ENCODE measurements at places on chromosomes 2 and 18. TPM values are rescaled to one million over a fixed set of nuclear protein-coding genes. Genes with fewer than 3 reads are reported as not detected.

DNA sequence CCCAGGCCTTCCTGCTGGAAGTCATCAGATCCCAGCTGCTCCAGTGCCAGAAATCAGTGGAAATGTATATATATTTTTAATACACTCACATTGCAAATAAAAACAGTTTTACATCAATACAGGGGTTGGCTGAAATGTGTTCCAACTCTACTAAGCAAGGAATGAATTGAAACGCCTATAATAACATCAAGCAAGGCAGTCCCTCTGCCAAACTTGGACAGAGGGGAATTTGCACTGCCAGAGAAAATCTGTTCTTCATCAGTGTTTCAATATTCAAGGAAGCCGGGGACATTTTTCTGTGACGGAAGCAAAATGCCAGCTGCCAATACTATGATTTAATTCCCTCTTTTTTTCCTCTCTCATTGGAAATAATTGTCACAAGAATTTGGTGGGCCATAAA, 335.3 kb downstream of the TNS1 start:
- no peak for DNase-seq
- H3K27ac ChIP-seq: no peak overlapping the region
- H3K4me3 ChIP-seq: no peak overlapping the region

GRCh38 chr2:790634-791245, 113.5 kb upstream of the TMEM18 start:
- DNase-seq: no peak
- H3K27me3 ChIP-seq: no peaks in the 10 kb centered on the region
- H3K4me1 ChIP-seq: no peaks in the 10 kb centered on the region
- no peak overlapping the region for H3K27ac ChIP-seq
- no peaks in the 10 kb centered on the region for H3K36me3 ChIP-seq

DNA sequence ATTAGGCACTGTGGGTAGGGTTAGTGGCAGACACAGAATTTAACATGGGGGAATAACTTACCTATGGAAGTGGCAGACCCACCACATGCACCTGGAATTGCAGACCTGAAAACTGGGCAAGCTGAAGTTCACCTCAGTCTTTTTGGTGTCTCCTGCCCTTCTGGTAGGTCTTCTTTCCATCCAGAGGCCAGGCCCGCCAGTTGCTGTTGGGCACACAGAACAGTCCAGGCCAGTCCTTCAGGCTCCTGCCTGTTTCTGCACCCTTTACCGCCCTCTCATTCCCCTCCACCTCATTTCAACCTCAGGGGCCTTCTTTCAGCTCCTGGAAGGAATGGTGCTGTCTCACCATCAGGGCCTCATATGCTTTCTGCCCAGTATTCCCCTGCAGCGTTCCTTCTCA, 358.9 kb upstream of the ETAA1 start:
- H3K27ac ChIP-seq: no peak overlapping the region
- H3K36me3 ChIP-seq: no peaks in the 10 kb centered on the region
- no peak for DNase-seq
- no peaks in the 10 kb centered on the region for H3K27me3 ChIP-seq
- H3K4me1 ChIP-seq: no peaks in the 10 kb centered on the region

The RGPD6 gene
- 142 TPM for total RNA-seq

The CKAP2L gene
- total RNA-seq: not detected

All from uterus (tissue), 4 donors.